Umbilical cord (tissue), 2 donors: ENCODE measurements at places on chromosomes 16 and 17. TPM values are rescaled to one million over a fixed set of nuclear protein-coding genes. Genes with fewer than 3 reads are reported as not detected.

FOXL1 gene
- total RNA-seq, result 6.5 TPM

SMTNL2 gene
- 11.3 TPM for total RNA-seq

CDH1 gene
- total RNA-seq, result 15.9 TPM

UNC13D gene
- 8.9 TPM for total RNA-seq

NPIPA5 gene
- not detected for total RNA-seq

ST6GALNAC2 gene
- total RNA-seq, result not detected

RAB26 gene
- total RNA-seq, result 0.48 TPM

NLE1 gene
- 17.6 TPM for total RNA-seq

IGFBP4 gene
- 55.4 TPM for total RNA-seq

KRT27 gene
- total RNA-seq, result not detected

PDILT gene
- not detected for total RNA-seq

KCNJ18 gene
- not detected for total RNA-seq

QRICH2 gene
- 0.48 TPM for total RNA-seq
